ENCODE measurements at places on chromosomes 5 and 9.

- DNase-seq, result peak; percentile 58
These were observed 393 bp downstream of the SH3GLB2 start for GRCh38 chr9:129027685-129028191.

DNA sequence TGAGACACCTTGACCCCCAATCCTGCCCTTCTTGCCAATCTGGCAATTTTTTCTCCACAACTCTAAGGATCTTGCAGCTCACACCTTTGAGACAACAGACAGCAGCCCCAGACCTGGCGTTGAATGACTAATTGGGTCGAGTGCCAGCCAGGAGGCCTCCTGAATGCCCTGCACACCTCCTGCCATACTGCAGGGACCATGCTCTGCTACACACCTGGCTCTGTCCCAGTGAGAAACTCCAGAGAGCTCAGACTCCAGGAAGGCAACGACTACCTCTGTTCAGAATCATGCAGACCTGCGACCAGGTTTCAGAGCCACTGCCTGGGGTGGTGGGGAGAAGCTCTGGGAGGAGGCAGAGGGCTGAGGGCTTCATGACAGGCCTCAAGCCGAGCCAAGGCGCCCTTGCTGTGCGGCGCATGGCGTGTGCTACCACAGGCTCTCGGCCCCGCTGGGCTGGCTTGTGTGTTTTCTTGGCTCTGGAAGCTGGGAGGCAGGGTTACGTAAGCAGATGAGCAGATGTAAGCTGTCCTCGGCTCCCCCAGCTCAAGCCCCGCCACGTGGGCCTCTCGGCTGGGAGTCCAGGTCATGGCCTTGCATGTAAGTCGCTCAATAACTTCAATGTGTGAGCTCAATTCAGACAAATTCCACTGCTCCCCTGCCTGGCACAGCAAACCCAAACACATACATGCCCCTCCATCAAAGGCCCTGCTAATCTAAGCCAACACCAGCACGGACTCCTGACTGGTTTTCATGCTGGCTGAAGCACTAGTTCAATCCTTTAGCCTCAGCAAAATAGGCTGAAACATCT is 27.5 kb downstream of the B4GALT1 start:
- DNase-seq, result no peak

GRCh38 chr5:157471709-157472108 is 11.7 kb downstream of the NIPAL4 start:
- no peak for DNase-seq

DNA sequence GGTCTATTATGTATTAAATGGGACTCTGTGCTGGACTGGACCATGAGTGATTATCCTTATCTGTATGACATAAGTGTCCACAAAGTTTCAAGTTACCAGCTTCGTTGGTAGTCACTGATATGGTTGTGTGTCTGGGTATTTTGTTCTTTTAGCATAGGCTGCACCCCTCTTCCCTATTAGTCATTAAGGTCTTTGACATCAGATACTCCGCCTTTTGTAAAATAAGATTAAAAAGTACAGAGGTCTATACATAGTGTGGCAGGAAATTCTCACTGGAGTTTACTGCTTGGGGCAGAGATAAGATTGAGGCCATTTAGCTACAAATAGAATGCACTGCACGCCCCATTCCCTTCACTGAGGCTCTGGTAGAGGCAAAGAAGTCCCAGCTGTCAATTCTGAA is 99.4 kb downstream of the TMEM215 start:
- no peak for DNase-seq

DNA sequence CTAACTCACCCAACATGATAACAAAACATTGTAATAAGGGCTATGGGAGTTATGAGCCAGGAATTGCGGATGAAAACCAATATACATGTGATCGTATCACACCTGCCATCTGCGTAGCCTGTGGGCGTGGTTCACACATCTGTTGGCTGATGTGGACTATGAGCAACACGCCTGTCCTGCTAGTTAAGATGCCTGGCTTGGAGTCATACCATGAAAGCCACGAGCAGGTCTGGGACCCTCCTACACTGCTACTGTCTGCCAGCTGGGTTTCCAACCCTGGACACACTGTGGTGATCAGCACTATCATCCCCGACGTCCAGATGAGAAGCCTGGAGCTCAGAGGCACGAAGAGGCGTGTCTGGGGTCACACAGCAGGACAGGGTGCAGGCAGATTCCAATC is 40.2 kb downstream of the STK10 start:
- DNase-seq, result no peak

All from NCI-H510A treated with DMSO at 0.1 percent for 48 hours (cell line).